ENCODE measurements at places on chromosomes 7 and 10.

GRCh38 chr7:69942573-69942972 is 344.3 kb downstream of the AUTS2 start:
- no peak for DNase-seq

DNA sequence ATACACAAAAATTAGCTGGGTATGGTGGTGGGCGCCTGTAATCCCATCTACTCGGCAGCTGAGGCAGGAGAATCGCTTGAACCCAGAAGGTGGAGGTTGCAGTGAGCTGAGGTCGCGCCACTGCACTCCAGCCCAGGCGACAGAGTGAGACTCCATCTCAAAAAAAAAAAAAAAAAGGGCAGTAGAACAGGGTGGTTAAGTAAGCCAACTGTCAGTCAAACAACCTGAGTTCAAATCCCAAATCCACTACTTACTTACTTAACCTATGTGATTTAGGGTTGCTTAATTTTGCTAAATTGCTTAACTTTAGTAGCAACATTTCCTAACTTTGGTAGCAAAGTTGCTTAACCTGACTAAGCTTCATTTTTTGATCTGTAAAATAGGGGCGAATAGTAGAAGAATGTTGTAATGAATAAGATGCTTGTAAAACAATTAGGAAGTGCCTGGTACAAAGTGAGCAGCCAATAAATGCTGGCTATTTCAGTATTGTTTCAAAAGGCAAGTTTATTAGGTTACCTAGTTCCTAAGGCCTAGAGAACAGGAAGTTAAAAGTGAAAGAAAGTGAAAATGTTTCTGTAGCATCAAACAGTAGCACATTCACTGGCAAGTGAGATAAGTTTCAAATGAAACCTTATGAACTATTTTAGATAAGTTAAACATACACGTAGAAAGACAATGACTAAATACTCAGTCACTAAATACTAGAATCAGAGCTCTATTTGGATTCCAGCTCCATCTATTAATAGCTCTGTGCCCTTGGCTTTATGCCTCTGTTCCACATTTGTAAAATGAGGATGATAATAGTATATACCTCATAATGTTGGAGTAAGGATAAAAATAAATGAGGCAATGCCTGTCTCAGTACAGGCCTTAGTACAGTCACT is 64.3 kb downstream of the HOXA1 start:
- no peak for DNase-seq

DNA sequence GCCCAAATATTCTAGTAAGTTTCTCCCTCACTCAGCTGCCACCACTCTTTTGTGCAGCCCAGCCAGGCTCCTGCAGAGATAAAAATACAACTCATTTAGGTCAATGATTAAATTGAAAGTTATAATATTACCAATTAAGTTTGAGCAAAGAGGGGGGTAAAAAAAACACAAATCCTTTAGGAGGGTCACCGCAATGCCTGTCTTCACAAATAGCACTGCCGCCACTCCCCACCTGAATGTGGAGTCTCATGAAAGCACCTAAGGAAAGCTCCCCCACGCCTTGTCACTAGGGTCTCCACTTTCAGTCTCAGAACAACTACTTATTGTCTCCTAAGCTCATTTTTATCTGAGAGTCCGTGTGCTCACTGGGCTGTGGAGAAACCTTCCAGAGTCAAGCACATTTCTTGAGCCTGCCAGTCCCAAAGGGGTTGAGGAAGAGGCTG is 148.7 kb downstream of the FGFR2 start:
- no peak for DNase-seq

DNA sequence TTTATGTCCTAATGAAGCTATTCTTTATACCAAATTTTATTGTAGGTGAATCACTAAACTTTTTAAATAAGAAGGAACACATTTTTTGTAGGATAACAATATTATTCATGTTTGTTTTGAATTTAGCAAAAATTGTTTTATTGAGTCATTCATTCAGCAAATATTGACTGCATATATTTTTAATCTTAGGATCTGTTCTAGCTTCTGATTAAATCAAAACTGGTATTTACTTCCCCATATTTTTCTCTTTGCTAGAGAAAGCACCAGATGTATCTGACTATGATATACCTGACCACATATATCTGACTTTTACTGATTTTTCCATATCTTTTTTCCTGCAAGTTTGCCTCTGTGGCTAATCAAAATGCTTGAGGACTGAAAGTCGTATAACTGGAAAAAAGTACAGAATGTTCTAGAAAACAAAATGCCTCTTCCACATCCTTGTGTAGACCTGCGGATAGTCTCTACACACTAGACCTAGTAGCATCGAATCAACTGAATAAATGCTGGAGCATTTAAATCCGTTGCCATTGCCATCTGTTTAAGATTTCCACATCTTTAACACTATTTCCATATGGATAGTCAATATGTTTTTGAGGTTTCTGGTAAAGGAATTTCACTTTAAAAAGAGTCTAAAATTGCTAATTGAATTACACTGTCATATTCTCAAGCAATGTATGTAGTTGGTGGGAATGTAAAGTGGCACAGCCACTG is 594.7 kb downstream of the KCNMA1 start:
- DNase-seq, result no peak

GRCh38 chr7:10034843-10035556 is 938.7 kb upstream of the PHF14 start:
- no peak for DNase-seq

DNA sequence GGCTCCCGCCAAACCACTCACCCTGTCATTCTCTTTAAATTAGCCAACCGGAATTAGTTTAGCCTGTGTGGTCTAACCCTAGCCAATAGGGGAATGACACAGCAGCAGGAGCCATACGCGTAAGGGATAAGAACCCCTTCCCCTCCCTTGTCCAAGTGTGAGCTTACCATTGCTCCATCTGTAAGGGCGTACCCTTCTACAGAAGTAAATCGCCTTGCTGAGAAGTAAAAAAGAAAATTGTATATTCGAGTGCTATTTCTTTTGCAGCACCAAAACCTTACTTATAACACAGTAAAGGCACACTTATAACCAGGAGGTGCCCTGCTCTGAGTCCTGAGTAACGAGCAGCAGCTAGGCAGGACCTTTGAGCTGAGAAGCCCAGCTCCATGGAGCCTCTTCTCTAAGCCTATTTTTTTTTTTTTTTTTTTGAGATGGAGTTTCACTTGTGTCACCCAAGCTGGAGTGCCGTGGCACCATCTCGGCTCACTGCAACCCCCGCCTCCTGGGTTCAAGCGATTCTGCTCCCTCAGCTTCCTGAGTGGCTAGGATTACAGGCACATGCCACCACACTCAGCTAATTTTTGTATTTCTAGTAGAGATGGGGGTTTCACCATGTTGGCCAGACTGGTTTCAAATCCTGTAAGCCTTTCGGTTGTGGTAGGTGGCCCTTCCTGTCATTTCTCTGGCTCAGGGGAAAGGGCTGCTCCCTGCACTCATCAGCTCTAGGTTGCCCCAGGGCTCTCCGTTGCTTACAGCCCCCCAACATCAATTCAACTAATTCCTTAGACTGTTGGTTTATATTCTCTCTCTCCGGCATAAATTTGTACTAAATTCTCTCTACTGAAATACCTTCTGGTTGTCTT is 73.3 kb downstream of the NSUN6 start:
- no peak for DNase-seq

DNA sequence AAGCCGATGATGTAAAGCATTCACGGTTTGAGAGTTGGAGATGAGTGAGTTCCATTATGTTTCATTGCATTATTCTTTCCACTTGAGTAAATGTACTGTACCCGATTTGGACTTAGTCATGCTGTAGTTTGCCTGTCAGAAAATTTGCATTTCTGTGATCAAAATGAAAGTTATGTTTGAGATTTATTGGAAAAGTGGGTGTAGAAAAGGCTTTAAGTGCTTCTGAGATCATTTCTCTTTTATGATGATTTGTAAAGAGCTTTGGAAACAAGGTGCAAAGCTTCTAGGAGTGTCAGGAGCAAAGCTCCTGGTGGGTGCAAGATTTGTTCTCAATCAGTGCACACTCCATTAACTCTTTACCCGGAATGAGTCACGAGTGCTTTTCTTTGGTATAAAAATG is 204.1 kb upstream of the POM121L12 start:
- DNase-seq, result no peak

DNA sequence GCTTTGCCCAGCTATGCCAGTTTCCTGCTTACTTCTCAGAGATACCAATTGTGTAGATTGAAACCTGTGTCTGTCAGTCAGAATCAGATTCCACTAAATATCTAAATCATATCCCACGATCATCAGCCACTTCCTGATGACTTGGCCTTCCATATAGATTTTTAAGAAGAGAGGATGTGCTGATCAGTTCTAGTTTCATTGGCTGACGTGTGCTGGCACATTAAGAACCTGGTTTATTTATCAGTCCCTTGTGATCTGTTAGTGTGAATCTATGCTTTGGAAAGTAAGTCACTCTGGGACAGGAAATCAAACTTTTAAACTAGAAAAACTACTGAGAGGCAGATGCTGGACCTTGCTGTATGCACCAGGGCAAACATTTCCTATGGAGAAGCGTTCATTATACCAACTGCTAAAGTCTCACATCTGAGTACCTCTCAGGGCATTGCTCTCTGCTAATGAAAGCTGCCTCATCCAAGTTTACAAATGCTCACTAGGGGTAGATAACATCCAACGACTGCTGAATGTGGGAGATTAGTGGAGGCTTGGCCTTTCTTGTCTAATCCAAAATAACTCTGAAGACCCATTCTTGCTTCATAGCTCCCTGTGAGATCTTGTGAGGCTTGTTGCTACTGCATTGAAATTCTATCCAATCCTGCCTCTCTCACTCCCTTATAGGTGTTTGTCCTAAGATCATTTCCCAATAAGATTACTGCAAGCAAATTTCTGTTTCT is 109.1 kb downstream of the ARL4A start:
- DNase-seq, result no peak

- no peak for DNase-seq
Measured at GRCh38 chr7:54987772-54988171, 31.0 kb upstream of the EGFR start.

GRCh38 chr7:52992479-52993162 is 42.8 kb upstream of the POM121L12 start:
- DNase-seq, result no peak

GRCh38 chr7:20963556-20964280 is 177.0 kb upstream of the SP8 start:
- no peak for DNase-seq

DNA sequence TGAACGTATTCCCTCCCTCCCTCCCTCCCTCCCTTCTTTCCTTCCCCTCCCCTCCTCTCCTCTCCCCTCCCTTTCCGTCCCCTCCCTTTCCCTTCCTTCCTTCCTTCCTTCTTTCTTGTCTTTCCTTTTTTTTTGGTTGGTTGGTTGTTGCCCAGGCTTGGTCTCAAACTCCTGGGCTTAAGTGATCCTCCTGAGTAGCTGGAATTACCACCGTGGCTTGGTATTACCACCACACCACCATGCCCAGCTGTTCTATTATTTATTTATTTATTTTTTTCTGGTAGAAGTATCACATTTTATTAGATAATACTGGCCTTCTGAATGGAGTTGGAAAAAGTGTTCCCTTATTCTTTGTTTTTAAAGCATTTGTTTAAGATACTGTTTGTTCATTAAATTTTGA is 95.9 kb downstream of the PHF14 start:
- DNase-seq, result no peak

GRCh38 chr10:88676283-88677060 is 12.2 kb downstream of the LIPF start:
- DNase-seq, result no peak

GRCh38 chr7:96707901-96708774 is 1.5 kb downstream of the SEM1 start:
- no peak for DNase-seq

DNA sequence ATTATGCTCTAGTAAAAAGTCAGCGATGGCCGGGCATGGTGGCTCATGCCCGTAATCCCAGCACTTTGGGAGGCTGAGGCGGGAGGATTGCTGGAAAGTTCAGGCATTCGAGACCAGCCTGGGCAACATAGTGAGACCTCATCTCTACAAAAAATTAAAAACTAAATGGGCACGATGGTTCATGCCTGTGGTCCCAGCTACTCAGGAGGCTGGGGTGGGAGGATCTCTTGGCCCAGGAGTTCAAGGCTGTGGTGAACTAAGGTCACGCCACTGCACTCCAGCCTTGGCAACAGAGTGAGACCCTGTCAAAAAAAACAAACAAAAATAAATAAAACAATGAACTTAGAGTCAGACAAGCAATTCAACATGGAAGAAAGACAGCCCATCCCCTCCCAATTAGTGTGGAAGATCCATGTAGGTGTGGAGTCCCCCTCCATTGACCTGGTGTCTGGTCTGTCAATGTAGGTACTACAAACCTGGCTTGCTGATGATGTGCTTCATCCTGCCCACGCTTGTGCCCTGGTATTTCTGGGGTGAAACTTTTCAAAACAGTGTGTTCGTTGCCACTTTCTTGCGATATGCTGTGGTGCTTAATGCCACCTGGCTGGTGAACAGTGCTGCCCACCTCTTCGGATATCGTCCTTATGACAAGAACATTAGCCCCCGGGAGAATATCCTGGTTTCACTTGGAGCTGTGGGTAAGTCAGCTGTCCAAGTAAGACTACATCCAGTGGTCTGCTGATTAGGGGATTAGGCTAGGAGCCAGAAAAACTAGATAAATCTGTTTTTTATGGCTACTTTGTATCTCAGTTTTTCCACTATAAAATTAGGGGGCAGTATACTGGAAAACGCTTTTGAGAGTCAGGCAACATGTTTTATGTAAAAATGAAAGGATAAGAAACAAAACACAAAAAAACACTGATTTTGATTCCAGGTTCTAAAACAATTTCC is 9.3 kb downstream of the SCD start:
- no peak for DNase-seq

GRCh38 chr7:49422564-49422963 is 350.9 kb upstream of the VWC2 start:
- DNase-seq, result no peak

DNA sequence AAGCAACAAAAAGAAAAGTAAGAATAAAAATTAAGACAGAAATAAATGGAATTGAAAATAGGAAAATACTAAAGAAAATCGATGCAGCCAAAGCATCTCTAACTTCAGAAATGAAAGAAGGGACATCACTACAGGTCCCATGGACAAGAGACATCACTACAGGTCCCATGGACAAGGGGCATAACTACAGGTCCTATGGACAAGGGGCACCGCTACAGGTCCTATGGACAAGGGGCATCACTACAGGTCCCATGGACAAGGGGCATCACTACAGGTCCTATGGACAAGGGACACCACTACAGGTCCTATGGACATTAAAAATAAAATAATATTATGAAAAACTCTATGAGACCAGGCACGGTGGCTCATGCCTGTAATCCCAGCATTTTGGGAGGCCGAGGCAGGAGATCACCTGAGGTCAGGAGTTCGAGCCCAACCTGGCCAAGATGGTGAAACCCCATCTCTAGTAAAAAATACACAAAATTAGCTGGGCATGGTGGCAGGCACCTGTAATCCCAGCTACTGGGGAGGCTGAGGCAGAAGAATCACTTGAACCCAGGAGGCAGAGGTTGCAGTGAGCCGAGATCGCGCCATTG is 101.0 kb upstream of the DNAAF5 start:
- DNase-seq, result no peak

DNA sequence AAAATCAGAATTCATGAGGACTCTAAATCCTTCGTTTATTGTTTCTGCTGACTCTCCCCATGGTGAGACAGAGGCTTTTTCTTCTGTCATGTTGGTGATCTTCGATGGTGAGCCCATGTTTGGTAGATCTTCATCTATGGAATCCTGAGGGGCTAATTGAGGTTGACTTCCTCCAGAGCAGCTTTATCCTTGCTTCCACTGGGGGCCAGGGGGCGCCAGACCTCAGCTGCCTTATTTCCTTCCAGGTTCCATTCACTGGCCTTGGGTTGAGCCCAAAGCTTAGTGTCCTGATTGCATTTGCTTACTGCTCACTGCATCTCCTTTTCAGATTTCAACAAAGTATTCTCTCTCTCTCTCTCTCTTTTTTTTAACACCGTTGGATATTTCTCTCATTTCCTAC is 80.7 kb downstream of the GCC1 start:
- no peak for DNase-seq

Data from vagina (tissue), 2 donors.